Choroid plexus epithelial cell (primary cell): ENCODE measurements at places on chromosomes 3 and 15.
A peak's percentile ranks its signal among the peaks of the same experiment; 100 is the strongest.

DNA sequence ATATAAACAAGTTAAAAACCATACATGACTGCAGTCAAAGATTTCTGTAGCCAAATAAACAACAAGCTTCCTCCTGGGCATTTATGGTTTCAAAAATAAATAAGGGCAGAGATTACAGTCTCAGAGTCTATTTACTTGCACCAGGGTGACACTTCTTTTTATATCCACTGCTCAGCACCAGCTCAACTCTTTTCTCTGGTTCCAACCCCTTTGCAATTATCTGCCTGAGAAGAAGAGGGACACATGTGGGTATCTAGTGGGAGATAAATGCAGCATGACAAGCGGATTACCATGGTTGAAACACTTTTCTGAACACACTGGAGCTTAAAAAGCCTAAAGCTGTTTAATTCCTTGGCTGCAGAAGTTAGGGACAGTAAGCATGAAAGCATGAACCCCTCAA is 311.5 kb downstream of the CNTN3 start:
- DNase-seq, result no peak

GRCh38 chr3:156626104-156626503 is 48.3 kb upstream of the TIPARP start:
- DNase-seq, result no peak

DNA sequence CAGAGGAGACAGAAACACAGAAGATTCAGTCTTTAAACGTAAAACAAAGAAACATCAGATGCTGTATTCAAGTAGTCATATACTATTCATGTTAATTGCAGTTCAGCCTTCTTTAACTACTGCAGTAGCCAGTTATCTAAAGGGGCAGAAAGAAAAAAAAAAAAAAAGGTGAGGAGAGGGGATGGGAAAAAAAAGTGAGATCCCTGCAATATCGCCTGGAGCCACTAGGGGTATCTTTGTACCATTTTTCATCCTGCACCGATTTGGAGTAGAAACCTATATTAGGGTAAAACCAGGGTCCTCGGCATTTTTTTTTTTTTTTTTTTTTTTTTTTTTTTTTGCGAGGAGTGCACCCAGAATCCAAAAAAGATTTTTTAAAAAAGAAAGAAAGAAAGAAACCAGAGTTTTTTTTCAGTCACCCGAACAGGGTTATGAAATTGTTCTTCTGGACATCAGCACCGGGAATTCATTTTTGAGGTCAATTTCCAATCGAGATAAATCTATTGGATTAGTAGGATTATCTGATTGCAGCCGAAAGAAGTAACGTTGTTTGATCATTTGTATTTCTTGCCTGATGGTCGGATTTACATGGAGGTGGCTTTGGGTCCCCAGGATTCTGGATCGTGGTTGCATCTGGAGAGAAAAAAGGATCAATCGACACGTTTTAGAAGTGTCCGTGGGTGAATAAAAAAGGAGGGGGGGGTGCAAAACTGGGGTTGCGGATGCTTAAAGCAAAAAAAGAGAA is 186.7 kb downstream of the NLGN1 start:
- peak; percentile 30 for DNase-seq

DNA sequence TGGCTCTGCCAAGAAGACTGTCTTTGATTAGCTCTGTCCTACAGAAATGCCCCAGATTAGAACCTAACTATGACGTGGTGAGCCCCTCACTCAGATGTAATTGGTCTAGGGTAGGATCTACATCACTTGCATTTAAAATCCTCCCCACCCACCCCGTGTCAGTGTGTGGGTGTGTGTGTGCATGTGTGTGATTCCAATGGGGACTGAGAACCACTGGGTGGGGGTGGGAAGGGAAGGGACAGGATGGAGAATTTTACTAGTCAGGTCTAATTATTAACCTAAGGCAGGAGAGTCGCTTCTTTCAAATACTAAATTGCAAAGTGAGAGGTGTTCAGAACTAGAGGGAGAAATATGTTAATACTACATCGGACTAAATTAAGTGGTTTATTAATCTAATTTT is 91.7 kb downstream of the TBL1XR1 start:
- DNase-seq, result no peak

- DNase-seq, result no peak
Measured at GRCh38 chr3:69433121-69433968, 47.5 kb upstream of the FRMD4B start.

GRCh38 chr15:99706557-99707303 is 26.5 kb downstream of the LYSMD4 start:
- peak; percentile 26 for DNase-seq

DNA sequence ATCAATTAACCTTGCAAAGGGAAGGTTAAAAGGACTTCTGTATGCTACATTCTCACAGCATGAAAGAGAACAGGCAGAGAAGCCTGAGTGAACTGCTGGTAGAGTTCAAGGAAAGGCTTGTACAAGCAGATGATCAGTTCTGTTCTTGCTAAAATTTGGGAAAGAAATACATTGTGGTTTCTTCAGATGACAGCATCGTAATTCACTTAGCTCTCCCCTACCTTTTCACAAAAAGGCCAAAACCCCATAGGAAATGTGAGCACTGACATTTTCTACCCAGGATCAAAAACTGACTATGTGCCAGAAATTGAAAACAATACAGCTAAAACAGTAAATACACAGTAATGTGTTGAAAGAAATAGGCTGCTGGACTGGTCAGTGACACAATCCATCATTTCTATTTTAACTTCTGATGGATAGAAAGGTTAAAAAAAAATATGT is 216.4 kb downstream of the DPH6 start:
- DNase-seq, result peak; percentile 88

DNA sequence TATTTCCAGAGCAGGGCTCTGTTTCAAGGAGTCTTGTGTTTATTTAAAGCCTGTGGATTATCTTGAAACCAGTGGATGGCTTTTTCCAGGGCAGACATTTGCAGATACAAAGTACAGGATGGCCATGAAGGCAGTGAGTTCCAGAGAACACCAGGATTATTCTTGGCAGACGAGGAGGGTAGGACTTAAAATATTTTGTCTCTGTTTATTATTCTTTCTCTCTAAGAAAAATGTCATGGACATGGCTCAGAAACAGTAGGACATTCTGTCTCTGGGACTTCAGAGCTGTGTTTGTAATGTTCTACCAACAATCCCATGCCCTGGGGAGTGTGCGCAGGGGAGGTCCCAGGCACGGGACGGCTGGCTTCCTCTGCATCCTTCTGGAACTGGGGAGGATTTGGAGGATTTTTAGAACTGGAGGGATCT is 125.9 kb downstream of the ATP10A start:
- DNase-seq, result no peak

- DNase-seq, result no peak
Measured at GRCh38 chr3:49017229-49017970, 980 bp downstream of the DALRD3 start.

GRCh38 chr15:77312523-77312922 is 107.4 kb downstream of the PEAK1 start:
- DNase-seq, result no peak

DNA sequence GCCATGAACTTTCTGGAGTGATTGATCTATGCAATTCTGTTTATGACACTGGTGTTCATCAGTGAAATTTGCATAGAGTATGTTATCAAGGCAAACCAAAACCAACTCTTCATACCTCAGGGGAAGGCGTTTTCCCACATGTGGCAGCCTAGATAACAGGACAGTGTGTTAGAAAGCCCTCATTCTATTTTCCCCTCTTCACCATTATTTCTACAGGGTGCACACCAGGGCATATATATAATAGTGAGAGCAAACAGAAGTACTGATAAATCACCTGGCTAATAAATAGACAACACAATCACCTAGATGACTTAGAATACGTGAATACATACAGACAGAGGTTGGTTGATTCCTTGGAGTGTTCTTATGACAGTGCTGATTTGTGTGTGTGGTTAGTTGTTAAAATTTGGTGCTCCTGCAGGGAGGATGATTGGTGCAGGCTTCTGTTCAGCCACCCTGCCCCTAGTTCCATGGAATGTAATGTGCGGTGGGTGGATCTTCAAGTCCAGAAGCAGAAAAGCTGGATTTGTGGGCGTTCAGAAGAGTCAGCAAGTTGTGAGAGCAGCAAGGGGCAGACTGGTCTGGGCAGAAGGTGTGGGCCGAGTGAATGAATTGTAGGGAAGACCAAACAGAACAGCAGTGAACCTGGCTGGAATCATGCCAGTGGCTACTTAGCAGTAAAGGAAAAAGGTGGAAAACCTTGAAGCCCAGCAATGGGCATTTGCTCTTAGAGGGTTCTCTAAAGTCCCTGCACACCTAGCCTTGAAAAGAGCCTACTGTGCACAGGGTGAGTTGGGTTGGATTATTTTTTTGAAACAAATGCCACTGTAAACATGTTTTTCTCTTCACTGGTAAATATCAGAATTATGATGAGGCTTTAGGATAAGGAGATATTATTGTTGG is 11.7 kb upstream of the RARRES1 start:
- DNase-seq, result no peak

- no peak for DNase-seq
Measured at GRCh38 chr3:174820885-174821284, 38.2 kb upstream of the NAALADL2 start.

DNA sequence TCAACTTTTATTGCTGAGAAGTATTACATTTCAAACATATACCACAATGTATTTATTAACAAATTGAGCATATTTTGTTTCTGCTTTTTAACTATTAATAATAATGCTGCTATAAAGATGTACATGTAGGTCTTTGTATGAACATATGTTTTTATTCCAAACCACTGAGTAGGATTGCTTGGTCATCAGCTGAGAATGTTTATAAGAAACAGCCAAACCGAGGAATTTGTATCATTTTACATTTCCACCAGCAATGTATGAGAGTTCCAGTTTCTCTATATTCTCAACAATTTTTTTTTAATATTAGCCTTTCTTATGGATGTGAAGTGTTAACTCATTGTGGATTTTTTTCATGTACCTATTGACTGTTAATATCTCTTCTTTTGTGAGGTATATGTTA is 119.5 kb upstream of the MDFIC2 start:
- peak; percentile 60 for DNase-seq

DNA sequence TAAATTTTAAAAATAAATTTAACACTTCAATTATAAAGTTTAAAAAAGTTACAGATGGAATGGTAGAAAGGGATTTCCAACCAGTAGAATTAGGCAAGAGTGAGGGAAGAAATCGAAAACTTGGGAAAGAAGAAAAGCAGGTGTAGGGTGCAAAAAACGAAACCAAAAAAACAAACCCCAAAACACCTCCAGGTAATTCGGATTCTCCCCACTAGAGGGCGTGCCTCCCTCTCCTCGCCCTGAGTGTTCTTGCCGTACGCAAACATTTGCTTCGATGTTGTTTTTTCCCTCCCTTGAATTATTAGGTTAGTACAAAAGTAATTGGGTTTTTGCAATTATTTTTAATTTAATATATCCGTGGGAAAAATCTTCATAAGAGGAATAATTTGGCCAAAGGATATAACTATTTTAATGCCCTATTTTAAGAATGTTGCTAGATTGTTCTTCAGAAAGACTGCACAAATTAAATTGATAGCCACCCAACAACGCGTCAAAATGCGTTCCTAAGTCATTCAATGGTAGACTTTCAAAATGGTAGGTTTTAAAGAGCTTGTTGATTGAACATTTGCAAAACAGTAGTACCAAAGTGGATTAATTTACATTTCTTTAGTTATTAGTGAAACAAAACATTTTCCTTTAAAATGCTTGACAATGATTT is 63.7 kb downstream of the SLC30A4 start:
- DNase-seq, result peak; percentile 51

- DNase-seq, result no peak
Measured at GRCh38 chr3:16379838-16380237, 114.8 kb downstream of the OXNAD1 start.

GRCh38 chr3:177145954-177146353 is 51.3 kb downstream of the TBL1XR1 start:
- no peak for DNase-seq
